Activated CD4-positive, alpha-beta T cell treated with anti-CD3 and anti-CD28 coated beads, Interleukin-2, amount 10 ng/mL, durations not matched to agents 7 days and 5 days (primary cell): ENCODE measurements at places on chromosomes 2 and 18.

GRCh38 chr2:1740716-1741589 is 3.4 kb downstream of the PXDN start:
- DNase-seq = no peak

GRCh38 chr18:3046216-3046808 is 33.4 kb upstream of the LPIN2 start:
- no peak for DNase-seq

- DNase-seq = no peak
Measured at GRCh38 chr2:39737661-39738060, 41.4 kb downstream of the THUMPD2 start.

DNA sequence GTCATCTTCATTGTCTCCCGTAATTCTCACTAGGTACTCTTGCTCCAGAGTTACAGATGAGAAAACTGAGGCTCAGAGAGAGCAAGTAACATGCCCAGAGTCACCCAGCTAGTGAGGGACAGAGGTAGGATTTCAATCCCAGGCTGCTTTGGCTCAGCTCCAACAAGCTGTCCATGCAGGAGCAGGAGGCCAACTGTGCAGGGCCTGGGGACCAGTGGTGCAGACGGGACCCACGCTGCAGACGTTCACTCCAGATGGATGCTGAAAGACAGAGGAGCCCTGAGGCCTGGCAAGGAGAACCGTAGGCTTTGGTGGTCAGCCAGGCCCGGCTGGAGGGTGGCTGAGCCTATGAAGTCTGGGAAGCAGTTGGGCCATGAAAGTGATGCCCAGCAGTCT is 102.6 kb downstream of the MCFD2 start:
- no peak for DNase-seq

DNA sequence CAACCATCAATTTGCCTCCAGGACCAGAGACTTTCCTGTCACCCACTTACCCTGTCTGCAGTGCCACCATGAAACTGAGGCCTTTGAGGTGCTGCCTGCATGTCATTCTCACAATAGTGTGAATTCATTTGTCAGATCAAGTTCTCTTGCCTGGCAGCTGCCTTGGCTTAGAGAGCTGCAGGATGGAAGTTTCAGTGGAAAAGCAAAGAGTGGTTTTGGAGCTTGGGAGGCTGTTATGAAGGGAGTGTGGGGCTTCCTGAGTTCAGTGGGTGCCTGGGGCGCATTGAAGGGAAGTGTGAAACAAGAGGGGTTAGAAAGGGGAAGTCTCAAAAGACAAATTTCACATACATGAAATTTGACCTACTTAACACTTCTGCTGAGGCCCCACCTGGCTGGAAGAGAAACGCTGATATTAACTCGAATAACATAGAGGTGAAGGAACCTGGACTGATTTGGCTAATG is 7.9 kb upstream of the LBH start:
- DNase-seq = no peak

GRCh38 chr2:24855022-24855622 is 61.9 kb downstream of the CENPO start:
- no peak for DNase-seq

DNA sequence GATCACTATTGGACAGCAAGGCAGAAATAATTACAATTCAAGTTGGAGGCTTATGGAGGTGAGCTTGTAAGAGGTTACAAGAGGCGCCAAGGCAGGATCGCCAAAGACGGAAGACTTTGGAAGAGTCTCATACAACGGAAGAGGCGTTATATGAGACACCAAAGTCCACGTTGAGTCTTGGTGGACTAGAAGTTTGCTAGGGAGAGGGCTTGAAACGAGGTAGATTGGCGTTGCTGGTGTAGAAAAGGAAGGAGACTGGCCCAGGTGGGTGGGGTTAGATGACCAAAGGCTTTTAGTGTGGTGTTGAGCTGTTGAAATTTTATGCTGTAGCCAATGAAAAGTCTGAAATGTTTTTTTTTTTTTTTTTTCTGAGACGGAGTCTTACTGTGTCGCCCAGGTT is 1.4 kb downstream of the MSH2 start:
- no peak for DNase-seq

DNA sequence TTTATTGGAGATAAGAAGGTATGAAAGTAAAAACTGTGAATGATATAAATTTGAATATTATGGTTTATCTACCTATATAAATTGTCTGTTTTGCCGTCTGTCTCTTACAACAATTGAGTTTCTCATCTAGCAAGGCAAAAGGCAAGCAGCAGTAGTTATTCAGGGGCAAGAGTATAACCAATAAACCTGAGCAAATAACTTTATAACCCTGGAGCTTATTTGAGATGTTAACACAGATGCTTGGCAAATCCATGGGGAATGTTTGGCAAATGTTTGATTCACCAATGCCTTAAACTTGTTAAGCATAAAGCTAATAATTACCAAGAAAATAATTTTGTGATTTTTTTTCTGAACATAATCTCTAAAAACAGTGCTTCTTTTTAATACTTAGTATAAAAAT is 9.9 kb upstream of the EPHA4 start:
- no peak for DNase-seq

GRCh38 chr18:65632236-65632635 is 118.6 kb upstream of the CDH7 start:
- DNase-seq = no peak

DNA sequence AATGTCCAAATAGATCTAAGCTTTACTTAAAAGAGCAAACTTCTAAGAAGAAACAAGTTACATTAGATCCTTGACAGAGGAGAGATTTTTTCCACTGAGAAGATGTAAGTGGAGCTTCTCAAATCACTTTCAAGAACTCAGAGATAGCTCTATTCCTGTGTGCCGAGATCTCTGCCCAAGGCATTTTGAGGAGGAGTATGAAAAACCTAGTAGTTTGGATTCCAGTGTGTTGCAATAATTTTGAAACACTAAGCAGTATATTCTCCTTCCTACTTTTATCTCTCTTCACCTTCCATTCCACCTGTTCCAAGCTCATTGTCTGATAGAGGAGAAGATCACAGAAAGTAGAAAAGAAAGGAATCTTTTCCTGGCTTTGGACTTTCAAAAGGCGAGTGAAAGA is 192.0 kb upstream of the TANK start:
- DNase-seq = no peak

GRCh38 chr2:50672282-50672681 is 359.6 kb downstream of the NRXN1 start:
- no peak for DNase-seq

DNA sequence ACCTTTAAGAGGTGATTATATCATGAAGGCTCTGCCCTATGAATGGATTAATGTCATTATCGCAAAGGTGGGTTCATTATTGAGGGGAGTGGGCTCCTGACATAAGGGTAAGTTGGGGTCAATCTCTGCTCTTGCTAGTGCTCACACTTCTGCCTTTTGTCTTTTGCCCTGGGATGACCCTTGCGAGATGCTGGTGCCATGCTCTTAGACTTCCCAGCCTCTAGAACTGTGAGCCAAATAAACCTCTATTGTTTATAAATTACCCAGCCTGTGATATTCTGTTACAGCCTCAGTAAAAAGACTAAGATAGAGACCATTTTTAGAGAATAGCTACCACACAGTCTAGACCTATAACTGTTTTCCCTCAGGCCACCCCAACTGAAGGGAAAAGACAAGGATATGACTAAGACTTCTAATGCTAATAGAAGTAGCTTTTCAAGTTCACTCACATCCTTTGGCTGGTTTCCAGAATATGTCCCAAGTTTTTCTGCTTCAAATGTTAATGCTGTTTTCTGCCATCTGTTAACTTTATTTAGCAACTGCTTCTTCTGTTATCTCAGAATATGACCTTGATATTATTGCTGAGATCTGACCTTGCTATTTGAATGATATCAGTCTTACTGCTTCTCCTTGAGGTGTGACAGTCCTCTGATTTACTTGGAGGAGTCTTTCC is 65.1 kb upstream of the STAM2 start:
- no peak for DNase-seq

DNA sequence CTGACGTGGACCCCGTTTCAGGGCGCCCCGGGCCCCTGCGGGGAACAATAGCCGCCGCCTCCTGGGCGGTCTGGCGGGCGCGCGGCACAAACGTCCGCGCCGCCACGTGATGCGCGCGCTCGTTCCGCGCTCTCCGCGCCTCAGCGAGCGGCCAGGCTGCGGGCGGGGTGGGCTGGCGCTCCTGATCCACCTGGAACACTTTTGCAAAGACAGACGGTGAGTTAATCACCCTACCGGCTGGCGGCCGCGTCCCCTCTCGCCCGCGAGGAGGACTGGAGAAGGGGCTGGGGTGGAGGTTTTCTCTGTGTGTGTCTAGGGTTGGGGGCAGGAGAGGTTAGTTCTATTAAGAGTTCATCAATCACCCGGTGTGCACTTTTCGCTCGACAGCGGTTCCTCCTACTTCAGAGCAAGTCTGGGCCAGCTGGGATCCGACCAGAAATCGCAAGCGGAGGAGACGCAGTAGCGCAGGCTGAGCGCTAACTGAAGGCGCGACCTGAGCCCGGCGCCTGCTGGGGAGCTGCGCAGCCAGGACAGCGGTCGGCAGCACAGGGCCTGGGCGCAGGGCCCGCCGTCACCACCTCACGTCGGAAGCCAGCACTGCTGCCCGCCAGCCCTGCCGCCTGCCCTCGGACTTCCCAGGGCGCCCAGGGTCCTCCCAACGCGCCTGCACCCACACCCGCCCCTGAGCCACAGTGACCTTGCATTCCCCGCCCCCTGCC is 10.3 kb upstream of the HOXD1 start:
- DNase-seq = no peak

DNA sequence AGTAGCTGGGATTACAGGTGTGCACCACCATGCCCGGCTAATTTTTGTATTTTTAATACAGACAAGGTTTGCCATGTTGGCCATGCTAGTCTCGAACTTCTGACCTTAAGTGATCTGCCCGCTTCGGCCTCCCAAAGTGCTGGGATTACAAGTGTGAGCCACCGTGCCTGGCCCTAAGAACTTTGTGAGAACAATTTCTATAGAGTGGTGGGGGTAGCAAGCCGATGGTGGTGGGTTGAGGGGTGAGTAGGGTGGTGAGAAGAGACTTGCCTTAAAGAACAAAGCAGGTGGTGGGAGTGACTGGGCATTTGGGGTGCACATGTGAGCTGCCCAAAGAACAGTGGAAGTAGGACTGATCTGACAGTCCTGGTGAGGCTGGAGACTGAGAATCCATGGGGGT is 76.0 kb upstream of the ASB18 start:
- DNase-seq = no peak

GRCh38 chr18:11516751-11517503 is 92.5 kb upstream of the SLC35G4 start:
- no peak for DNase-seq
